ENCODE measurements at places on chromosomes 16 and 17. TPM values are rescaled to one million over a fixed set of nuclear protein-coding genes. Genes with fewer than 3 reads are reported as not detected.

JPT2 gene
- total RNA-seq = 48.0 TPM

NGFR gene
- total RNA-seq = 0.18 TPM

WSCD1 gene
- total RNA-seq = not detected

LITAFD gene
- total RNA-seq = not detected

PDILT gene
- total RNA-seq = not detected

WNK4 gene
- 1.3 TPM for total RNA-seq

FOXF1 gene
- 2.7 TPM for total RNA-seq

C1QTNF1 gene
- 1.7 TPM for total RNA-seq

SLC9A5 gene
- total RNA-seq = 1.8 TPM

HSD11B2 gene
- total RNA-seq = not detected

PRSS33 gene
- total RNA-seq = not detected

ZNF469 gene
- 1.4 TPM for total RNA-seq

TMEM94 gene
- 8.4 TPM for total RNA-seq

VWA3A gene
- total RNA-seq = not detected

CNGB1 gene
- total RNA-seq = not detected

HSD17B1 gene
- total RNA-seq = 0.56 TPM

CDH16 gene
- total RNA-seq = not detected

RDM1 gene
- not detected for total RNA-seq

CNEP1R1 gene
- total RNA-seq = 22.0 TPM

KRTAP1-1 gene
- total RNA-seq = 0.83 TPM

KRTAP2-1 gene
- not detected for total RNA-seq

CDH3 gene
- total RNA-seq = not detected

IL34 gene
- 1.3 TPM for total RNA-seq

SPN gene
- total RNA-seq = not detected

SP6 gene
- total RNA-seq = under 0.01 TPM

ITGA2B gene
- total RNA-seq = under 0.01 TPM

PLA2G10 gene
- total RNA-seq = not detected

RNF112 gene
- total RNA-seq = 2.5 TPM

CCL17 gene
- not detected for total RNA-seq
